ENCODE measurements at places on chromosomes 3 and 15. TPM values are rescaled to one million over a fixed set of nuclear protein-coding genes. Genes with fewer than 3 reads are reported as not detected.

POTEB3 gene
- not detected for total RNA-seq

CRYGS gene
- total RNA-seq = 3.1 TPM

- no peak for DNase-seq
Measured at GRCh38 chr3:13497386-13497785, 17.3 kb downstream of the HDAC11 start.

DNA sequence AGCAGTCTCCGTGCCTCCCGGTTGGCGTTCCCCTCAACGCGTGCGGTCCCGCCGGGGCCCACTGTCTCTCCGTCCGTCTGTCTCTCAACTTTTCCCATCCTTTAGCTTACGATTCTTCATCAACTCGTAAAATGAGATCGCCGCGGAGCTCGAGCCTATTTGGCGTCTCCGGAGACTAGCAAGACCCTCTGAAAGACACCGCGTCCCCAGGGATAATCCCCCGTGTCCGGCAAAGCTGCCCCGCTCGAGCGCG lies 3.4 kb downstream of the GATA2 start:
- DNase-seq = no peak

DNA sequence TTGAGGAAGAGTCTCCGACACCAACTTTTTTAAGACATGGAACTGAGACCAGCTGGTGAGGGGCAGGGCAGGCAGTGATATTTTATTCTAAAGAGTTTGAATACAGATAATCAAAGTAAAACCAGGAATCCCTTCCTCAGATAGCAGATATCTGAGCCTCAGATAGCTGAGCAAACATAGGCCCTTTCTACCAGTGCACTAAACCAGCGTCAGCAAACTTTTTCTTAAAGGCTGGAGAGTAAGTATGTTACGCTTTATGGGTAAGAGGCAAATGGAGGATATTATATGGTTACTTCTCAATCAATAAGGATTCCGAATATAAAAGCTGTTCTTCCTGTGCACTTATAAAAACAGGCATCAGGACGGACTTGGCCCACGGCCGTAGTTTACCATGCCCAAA lies 73.9 kb downstream of the WNT5A start:
- no peak for DNase-seq

DNA sequence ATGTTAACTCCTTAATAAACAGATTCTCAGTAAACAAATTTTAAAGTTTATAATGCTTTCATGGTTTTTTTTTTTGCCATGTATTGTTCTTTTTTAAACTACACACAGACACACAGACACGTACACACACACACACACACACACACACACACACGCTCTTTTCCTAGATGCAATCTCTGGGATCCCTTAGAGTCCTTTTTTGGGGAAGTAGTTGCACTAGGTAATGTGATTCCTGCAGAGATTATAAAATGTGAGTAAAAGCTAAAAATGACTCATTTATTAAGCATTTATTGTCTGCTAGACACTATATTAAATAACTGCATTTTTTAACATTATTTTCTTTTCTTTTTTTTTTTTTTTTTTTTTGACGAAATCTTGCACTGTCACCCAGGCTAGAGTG lies 19.9 kb downstream of the NDUFB5 start:
- DNase-seq = no peak

ARNT2 gene
- 6.1 TPM for total RNA-seq

DNA sequence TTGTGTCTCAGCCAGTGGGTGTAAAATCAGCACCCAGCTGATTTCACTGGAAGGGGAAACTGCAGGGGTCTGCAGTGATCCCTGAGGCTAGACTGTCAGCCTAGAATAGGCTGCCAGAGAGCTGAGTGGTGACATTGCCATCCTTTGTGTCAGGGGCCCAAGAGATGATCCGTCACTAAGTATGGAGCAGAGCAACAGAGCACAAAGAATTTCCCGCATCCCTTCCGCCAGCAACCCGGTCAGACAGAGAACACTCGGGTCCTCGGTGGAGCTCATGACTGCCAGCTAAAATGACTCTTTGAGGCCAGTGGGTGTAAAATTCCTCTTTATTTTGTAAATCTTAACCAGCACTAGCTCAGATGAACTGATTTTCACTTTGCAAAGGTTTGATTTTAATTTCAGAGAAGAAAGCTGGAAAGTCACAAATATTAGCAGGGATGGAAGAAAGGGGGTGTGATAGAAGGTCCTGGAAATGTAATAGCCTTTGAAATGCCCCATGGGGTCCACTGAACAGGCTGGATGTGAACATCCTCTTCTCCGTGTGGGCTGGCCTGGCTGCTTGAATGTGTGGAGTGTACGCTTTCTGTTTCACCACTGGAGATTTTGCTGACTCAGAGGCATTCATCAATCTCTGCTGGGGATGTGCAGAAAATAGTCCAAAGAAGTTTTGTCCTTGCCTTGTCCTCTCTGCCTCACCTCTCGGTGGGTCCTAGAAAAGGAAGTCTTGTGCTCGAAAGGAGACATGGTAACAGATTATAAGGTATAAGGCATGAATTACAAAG lies 138.8 kb downstream of the SV2B start:
- DNase-seq = no peak
